ENCODE measurements at places on chromosomes 3 and 15. TPM values are rescaled to one million over a fixed set of nuclear protein-coding genes. Genes with fewer than 3 reads are reported as not detected.

The GDPGP1 gene
- polyA plus RNA-seq: 0.92 TPM

GRCh38 chr15:70235347-70235746, 137.6 kb upstream of the TLE3 start:
- no peak overlapping the region for H3K27ac ChIP-seq
- DNase-seq: no peak
- peaks cover 28% of the 10 kb centered on the region for H3K4me1 ChIP-seq
- no peaks in the 10 kb centered on the region for H3K36me3 ChIP-seq
- no peaks in the 10 kb centered on the region for H3K27me3 ChIP-seq

- no peak overlapping the region for H3K27ac ChIP-seq
- H3K27me3 ChIP-seq: no peaks in the 10 kb centered on the region
- H3K4me1 ChIP-seq: peaks cover 42% of the 10 kb centered on the region
- no peak for DNase-seq
Observed at GRCh38 chr3:65897766-65898165, 141.0 kb downstream of the MAGI1 start.

- H3K4me1 ChIP-seq: peaks cover 22% of the 10 kb centered on the region
- no peaks in the 10 kb centered on the region for H3K36me3 ChIP-seq
- no peak for DNase-seq
- H3K4me3 ChIP-seq: no peak overlapping the region
- H3K27ac ChIP-seq: no peak overlapping the region
- no peaks in the 10 kb centered on the region for H3K27me3 ChIP-seq
Observed at GRCh38 chr3:171378586-171378985, 81.6 kb downstream of the TNIK start.

GRCh38 chr3:197260491-197261163, 37.8 kb downstream of the DLG1 start:
- no peak for DNase-seq
- H3K4me1 ChIP-seq: peaks cover 8% of the 10 kb centered on the region
- no peak overlapping the region for H3K4me3 ChIP-seq
- H3K27me3 ChIP-seq: no peaks in the 10 kb centered on the region
- H3K36me3 ChIP-seq: no peaks in the 10 kb centered on the region
- no peak overlapping the region for H3K27ac ChIP-seq

The MESP2 gene
- polyA plus RNA-seq: 0.22 TPM

The SERPINI2 gene
- polyA plus RNA-seq: not detected

DNA sequence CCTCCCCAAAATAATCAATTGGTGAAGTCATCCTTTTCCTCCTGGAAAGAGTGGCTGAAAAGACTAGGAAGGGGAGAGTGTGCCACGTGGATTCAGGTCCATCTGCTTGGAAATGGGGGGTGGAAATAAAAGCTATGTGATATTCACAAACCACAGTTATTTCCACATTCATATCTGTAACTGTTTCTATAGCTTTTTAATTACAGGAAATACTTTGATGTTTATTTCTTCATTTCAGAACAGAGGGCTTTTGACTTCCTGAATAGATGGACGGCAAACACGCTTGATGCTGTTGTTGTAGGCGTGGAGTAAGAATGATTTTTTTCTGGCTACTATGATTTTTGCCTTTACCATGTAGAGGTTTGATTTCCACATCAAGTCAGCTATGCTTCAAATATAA, 10.1 kb downstream of the AADACL2 start:
- no peak overlapping the region for H3K27ac ChIP-seq
- H3K4me3 ChIP-seq: no peak overlapping the region
- no peaks in the 10 kb centered on the region for H3K27me3 ChIP-seq
- no peak for DNase-seq
- no peaks in the 10 kb centered on the region for H3K36me3 ChIP-seq

The ACTC1 gene
- polyA plus RNA-seq: not detected

- no peak overlapping the region for H3K27ac ChIP-seq
- no peak for DNase-seq
- no peaks in the 10 kb centered on the region for H3K27me3 ChIP-seq
- H3K4me3 ChIP-seq: no peak overlapping the region
- H3K4me1 ChIP-seq: peaks cover 4% of the 10 kb centered on the region
Observed at GRCh38 chr15:48929661-48930060, 34.1 kb downstream of the SHC4 start.

The SLC28A2 gene
- not detected for polyA plus RNA-seq

The MASP1 gene
- polyA plus RNA-seq: not detected

The NAALADL2 gene
- 0.87 TPM for polyA plus RNA-seq

- no peaks in the 10 kb centered on the region for H3K27me3 ChIP-seq
- peak; percentile 17 for DNase-seq
- no peaks in the 10 kb centered on the region for H3K36me3 ChIP-seq
- H3K27ac ChIP-seq: no peak overlapping the region
Observed at GRCh38 chr3:129485721-129486663, 42.4 kb upstream of the RHO start.
